ENCODE measurements at places on chromosomes 16 and 17.

- DNase-seq, result no peak
These were observed 2.3 kb upstream of the ITGA3 start for GRCh38 chr17:50053654-50053960.

DNA sequence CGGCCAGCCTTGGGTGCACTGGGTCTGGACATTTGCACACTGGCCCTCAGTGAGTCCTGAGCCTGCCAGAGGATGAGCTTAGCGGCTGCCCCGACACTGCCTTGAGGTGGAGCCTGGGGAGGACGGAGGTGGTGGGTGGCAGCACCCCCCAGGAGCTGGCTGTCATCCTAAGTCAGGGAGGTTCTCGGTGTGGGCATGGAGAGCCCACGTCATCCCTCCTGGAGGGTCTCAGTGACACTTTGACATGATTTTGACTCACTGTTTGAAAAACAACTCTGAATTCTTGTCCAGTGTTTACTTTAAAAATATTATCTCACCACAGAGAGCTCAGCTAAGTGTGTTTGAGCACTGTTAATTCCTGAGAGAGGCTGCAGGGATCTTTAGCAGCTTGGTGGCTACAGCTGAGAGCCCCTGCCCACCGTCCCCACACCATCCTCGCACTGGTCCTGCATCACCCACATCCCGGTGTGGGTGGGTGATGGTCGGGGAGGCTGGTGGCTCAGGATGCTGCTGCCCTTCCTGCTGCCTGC, 63.1 kb downstream of the BANP start:
- no peak for DNase-seq

DNA sequence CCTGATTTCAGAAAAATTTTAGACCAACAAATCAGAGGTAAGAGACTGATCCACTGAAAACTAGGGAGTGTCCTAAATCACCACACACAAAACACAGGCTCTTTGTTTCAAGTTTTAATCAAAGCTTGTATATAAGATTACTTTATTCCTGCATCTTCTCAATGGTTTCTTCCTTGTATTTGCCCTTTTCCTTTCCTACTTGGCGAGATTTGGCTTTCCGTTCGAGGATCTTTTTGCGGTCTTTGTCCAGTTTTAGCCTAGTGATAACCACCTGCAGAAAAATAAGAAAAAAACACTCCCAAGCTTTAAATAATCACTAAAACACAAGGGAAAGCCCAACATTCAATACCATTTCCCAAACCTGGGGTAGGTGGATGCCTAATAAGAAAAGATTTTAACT, 918 bp upstream of the KRABD2 start:
- no peak for DNase-seq

- no peak for DNase-seq
These were observed 43.7 kb downstream of the TMEM132E start for GRCh38 chr17:34622862-34623623.

- DNase-seq, result no peak
These were observed 206.7 kb downstream of the ZNF423 start for GRCh38 chr16:49649013-49649765.
